ENCODE measurements at places on chromosomes 1 and 21.

DNA sequence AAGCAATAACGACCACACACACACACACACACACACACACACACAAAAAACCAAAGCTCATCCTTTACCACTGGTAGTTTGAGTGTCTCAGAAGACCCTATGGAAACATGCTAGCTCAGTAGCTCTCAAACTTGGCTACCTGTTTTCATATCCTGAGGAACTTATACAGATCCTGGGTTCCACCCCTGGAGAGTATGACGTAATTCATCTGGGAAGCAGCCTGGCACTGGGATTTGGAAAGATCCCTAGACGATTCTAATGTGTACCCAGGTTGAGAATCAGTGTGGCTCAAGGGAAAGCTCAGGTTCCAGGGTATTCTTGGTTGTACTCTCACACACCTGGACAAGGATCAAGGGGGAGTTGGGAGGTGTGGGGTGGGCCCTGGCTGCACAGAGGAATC, 85.9 kb downstream of the SELENOF start:
- no peak for DNase-seq

GRCh38 chr21:41891132-41891531, 12.0 kb upstream of the PRDM15 start:
- no peak for DNase-seq

- DNase-seq: no peak
These were observed 8.4 kb upstream of the HIVEP3 start for GRCh38 chr1:41927118-41927517.

DNA sequence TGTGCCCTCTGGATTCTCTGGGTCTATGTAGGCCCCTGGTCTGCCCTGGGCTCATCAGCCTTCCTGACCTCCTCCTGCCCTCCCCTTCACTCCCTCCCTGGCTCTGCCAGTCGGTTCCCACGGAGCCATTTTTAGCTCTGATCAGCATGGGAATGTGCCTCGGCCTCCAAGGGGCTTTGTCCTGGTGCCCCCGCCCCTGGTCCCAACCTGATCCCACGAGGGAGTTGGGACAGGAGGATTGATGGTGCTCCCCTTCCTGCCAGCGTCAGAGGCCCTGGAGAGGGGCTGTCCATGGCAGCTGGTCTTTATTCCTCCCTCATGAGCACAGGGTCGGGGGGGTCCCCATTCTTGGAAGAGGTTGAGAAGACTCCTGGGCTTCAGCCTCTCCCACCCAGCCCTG, 24.9 kb downstream of the ETNK2 start:
- no peak for DNase-seq

DNA sequence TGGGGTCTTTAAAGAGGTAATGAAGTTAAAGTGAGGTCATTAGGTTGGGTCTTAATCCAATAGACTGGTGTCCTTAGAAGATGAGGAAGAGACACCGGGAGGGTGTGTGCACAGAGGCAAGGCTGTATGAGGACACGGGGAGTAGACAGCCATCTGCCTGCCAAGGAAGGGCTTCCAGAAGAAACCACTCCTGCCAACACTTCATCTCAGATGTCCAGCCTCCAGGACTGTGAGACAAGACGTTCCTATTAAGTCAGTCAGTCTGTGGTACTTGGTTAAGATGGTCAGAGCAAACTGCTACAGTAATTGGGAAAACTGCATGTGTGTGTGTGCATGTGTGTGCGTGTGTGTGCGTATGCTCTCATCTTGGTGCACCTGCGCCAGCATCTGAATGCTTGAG, 77.1 kb downstream of the RYR2 start:
- DNase-seq: no peak
